ENCODE measurements at places on chromosomes 5 and 9. TPM values are rescaled to one million over a fixed set of nuclear protein-coding genes. Genes with fewer than 3 reads are reported as not detected.

Gene GRM6
- not detected for total RNA-seq

Gene SCGB3A2
- total RNA-seq = 0.79 TPM

Gene SLC25A25
- 17.2 TPM for total RNA-seq

Gene RETREG1
- 0.35 TPM for total RNA-seq

Gene C5orf63
- total RNA-seq = 11.4 TPM

Gene FANCC
- 6.1 TPM for total RNA-seq

Gene ANKRA2
- total RNA-seq = 54.2 TPM

Gene PCSK5
- 5.5 TPM for total RNA-seq

Gene ADGRD2
- total RNA-seq = 0.97 TPM

Gene IL17B
- total RNA-seq = 2.3 TPM

Gene FTMT
- not detected for total RNA-seq

Gene PCDHGA11
- total RNA-seq = 2.6 TPM

Gene F2RL2
- total RNA-seq = 0.69 TPM

GRCh38 chr5:178306430-178307225 lies 74.0 kb upstream of the PHYKPL start:
- no peak for DNase-seq

DNA sequence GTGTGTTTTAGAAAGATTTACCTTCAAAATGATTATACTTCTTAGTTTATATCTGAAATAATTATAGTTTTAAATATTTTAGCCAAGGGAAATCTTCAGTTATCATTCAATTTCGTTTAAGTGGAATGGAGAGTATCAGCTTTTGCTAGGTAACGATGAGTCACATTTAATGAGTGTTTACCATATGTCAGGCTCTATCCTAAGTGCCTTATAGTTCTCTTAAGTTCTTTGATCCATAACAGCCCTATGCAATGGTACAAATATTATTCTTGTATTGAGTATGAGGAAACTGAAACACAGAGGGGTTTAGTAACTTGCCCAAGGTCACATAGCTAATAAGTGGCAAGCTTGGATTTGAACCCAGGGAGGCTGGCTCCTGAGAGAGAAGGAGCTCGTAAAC lies 37.5 kb upstream of the SHB start:
- no peak for DNase-seq

- no peak for DNase-seq
Measured at GRCh38 chr5:153718713-153719112, 228.2 kb downstream of the GRIA1 start.

- no peak for DNase-seq
Measured at GRCh38 chr5:180093241-180093640, 21.7 kb upstream of the RNF130 start.

DNA sequence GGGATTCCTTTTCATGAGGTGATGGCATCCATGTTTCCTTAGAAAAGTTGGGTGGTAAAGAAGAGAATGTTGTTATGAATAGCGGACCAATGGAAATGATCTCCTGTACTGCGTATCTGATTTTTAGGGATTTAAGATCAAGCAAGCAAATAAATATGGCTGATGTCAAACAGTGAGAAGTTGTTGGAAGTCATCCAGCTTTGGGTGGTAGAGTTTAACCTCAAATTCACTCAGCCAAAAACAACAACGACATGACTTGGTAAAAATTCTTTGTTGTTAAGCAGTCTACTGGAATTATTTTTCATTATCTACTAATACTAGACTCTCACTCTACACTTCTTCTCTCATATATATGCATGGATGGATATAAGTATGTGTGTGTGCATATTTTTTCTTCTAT lies 426.5 kb downstream of the CTNND2 start:
- no peak for DNase-seq

DNA sequence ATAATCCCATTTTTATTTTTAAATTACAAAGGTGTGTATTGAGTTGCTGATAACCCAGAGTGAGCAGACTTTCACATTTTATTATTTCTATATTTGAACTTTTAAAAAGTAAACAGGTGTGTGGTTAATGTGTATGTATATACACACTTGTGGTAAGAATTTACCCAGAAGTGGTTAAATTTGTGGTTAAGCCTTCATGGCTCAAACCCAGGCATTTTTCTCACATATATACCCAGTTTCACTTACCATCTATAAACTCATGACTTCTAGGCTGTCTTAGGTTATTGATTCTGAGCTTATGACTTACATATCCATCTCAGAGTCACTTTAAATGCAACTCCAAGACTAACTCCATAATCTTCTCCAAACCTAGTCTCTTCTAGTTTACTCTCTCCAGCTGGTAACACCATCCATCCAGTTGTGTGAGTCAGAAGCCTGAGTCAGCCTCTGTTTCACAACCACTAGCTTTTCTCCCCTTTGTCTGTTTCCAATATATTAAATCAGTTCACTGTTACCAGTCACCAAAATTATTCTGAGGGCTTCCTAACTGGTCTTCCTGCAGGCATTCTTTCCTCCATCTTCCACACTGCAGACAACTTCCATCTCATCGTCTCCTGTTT lies 20.2 kb downstream of the ZBED3 start:
- DNase-seq = no peak

- DNase-seq = peak; percentile 40
Measured at GRCh38 chr5:93990504-93991070, 249.2 kb upstream of the POU5F2 start.

GRCh38 chr5:127621601-127622325 lies 27.1 kb upstream of the CTXN3 start:
- DNase-seq = no peak

DNA sequence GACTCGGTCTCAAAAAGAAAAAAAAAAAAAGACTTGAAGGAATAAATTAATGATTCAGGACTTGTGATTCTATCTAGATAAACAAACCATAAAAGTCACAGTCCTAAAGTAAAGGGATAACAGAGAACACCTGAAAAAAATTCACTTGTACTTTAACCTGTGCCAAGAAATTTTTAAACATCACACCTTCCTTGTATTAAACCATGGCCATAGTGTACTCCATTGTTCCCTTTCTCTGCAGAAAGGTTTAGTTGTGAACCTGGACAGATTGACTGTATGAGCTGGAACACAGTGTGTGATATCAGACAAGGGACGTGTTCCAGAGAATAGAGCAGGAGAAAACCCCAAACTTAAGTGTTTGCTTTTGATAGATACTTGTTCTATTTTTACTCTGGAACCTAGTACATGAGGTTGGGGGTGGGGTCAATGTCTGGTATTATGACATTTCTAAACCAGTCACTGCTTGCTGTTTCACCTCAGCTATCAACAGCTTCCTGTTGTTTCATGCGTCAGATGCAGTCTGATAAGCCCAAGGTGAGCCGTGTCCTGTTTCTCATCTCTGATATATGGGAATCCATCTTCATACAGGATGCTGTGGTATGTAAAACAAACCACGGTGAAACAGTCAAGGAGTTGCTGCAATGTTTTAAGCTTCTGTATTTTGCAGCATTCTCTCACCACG lies 62.5 kb upstream of the ITGA1 start:
- DNase-seq = peak; percentile 68

DNA sequence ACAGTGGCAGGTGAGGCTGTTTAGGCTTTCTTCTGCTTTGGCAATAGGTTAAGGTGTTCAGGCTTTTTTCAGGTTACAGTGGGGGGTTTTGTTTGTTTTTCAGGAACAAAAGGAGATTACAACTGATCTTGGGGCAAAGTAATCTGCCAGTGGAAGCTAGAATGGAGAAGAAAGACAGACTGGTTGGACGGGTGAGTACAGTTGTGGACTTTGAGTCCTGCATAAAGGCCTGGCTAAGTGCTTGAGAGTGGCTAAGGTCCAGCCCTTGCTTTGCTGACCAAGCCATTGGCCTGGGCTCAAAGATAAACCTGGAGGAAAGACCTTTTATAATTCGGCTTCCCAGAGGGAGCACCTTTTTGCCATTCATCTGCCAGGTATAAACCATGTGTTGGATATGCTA lies 63.1 kb downstream of the MTMR12 start:
- DNase-seq = no peak

DNA sequence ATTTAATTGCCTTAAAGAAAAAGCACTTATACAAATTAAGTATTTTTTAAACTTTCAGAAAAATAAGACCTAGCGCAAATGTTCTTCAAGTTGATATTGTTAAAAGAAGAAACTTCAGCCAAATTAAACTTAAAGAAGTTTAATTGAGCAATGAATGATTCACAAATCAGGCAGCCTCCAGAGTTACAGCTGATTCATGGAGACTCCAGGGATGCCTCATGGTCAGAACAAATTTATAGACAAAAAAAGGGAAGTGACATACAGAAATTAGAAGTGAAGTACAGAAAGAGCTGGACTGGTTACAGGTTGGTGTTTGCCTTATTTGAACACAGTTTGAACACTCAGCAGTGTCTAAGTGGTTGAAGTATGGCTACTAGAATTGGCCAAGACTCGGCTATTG lies 60.3 kb downstream of the CDKN2A start:
- no peak for DNase-seq

DNA sequence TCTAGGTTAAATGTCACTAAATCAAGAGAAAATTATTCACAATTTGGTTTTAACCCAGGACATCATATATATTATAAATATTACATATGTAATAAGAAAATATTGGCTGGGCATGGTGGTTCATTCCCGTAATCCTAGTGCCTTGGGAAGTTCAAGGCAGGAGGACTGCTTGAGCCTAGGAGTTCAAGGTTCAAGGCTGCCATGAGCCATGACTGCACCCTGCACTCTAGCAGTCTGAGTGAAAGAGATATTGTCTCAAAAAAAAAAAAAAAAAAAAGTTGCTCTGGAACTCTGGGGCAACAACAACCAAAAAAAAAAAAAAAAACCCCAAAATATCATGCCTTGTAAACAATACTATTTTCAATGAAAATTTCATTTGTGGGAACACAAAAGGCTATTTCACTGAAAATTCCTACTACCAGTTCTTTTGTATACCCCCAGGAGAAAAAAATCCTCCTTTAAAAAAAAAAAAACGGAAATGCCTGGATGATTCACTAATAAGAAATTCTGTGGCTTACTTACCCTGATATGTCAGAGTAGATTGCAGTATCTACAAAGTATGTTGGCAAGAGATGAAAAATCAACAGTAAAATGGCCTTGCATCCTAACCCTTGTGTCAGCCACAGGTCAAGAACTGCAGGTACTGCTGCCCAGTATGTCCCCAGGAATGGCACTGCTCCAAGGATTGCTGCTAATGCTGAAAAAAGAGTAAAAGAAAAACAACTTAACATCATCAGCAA lies 22.6 kb upstream of the CTNNAL1 start:
- peak; percentile 72 for DNase-seq

GRCh38 chr5:74762599-74762998 lies 4.3 kb downstream of the GFM2 start:
- DNase-seq = no peak

- DNase-seq = no peak
Measured at GRCh38 chr5:61624553-61625136, 292.6 kb downstream of the ZSWIM6 start.

GRCh38 chr9:110712955-110713354 lies 44.4 kb downstream of the MUSK start:
- DNase-seq = no peak

DNA sequence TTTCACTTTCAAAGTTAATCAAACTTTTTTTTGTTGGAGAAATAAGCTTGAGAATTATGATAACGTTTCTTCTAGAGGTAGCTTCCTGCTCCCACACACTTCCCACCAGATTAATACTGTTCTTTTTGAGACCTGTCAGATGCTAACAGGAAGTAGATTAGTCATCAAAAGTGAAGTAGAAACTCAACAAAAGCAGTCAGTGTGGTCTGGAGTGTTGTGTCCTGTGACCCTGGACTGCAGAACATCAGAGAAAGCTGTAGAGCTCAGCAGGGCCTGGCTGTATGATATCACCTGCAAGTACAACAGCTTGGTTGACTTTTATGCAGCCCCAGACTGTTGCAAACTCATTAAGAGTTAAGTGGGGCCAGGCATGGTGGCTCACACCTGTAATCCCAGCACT lies 495.7 kb upstream of the CYLC2 start:
- no peak for DNase-seq

GRCh38 chr5:171681677-171682076 lies 103.9 kb upstream of the SMIM23 start:
- no peak for DNase-seq

- peak; percentile 39 for DNase-seq
Measured at GRCh38 chr5:50751064-50751657, 84.7 kb downstream of the PARP8 start.

DNA sequence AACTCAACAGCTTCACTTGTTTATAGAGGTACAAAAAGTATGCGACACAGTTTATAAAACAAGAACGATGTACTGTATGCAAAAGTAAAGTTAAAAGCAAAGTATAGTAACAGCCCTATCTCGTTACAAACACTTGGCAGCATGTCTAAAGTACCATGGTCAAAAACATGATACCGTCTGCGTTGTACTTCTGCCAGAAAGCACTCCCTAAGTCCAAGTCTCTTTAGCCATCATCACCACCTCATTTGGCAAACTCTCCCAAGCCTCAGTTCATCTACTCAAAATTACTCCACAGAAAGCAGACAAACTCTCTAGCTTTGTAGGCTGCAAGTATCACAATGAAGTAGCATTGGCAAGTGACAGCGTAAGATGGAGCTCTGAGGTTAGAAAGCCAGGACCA lies 73.4 kb downstream of the NFIB start:
- no peak for DNase-seq

DNA sequence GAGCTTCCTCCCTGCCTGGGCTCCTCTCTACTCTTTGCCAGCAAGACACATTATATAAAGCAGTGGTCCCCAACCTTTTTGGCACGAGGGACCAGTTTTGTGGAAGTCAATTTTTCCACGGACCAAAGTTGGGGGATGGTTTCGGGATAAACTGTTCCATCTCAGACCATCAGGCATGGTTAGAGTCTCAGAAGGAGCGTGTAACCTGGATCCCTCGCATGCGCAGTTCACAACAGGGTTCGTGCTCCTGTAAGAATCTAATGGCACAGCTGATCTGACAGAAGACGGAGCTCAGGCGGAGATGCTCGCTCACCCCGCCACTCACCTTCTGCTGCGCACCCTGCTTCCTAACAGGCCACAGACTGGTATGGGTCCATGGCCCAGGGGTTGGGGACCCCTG lies 142.8 kb downstream of the LIFR start:
- DNase-seq = no peak

DNA sequence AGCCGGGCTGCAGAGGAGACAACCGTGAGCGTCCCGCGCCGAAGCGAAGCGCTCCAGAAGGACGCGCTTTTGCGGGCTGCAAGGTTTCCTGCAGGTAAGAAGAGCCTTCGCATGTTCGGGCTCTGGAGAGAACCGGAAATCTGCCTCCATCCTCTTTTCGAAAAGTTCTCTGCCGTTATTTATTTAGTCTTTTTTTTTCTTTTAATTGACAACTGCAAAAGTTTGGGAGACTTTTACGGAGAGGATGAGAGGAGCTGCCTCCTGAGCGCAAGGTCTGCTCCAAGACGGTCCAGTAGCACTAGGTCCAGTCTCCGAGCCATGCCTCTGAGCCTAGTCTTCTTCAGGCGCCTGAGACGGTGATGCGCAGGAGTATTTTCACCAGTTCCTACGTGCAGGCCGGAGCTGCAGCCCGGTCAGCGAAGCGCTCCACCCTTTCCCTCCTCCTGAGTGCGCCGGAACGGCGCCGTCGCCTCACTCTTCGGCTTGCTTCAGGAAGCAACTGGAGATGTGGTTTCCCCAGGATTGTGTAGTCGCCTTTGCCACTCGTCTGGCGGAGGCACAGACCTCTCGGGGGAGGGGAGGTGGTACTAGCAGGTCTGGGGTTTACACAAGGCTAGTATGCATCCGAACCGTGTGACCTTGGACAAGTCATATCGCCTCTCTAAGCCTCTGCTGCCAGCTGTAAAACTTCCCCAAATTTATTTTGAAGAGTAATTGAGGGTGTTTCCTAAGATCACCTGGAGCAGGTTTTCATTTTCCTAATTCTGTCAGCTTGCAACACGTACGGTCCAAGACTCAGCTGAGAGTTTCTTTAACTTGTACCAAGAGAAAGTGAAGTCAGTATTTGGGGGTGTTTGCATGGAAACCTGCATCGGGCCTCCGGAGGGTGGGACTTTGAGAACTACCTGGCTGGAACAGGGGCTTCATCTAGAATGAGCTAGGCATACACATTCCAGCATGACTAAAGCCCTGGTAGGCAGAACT lies 4.5 kb downstream of the POU4F3 start:
- DNase-seq = no peak

Measured in adrenal gland (tissue), 19 donors.